Muscle of leg (tissue), 16 donors: ENCODE measurements at places on chromosomes 1 and 21. TPM values are rescaled to one million over a fixed set of nuclear protein-coding genes. Genes with fewer than 3 reads are reported as not detected.

DNA sequence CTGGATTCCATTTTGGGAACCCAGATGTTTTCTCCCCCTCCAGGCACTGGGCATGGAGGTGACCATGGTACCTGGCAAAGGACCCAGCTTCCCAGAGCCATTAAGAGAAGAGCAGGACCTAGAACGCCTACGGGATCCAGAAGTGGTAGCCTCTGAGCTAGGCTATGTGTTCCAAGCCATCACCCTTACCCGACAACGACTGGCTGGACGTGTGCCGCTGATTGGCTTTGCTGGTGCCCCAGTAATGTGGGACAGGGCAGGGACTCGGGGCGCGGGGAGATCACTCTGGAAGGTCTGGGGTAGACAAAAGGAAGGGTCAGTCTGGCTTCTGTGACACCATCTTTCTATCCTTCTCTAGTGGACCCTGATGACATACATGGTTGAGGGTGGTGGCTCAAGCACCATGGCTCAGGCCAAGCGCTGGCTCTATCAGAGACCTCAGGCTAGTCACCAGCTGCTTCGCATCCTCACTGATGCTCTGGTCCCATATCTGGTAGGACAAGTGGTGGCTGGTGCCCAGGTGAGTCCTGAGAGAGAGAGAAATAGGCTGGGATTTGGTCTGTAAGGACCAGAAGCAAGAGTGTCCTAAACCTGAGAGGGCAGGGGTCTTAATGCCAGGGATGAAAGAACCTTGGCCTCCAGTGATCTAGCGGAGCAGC is 1.6 kb downstream of the UROD start:
- no peak for DNase-seq

DNA sequence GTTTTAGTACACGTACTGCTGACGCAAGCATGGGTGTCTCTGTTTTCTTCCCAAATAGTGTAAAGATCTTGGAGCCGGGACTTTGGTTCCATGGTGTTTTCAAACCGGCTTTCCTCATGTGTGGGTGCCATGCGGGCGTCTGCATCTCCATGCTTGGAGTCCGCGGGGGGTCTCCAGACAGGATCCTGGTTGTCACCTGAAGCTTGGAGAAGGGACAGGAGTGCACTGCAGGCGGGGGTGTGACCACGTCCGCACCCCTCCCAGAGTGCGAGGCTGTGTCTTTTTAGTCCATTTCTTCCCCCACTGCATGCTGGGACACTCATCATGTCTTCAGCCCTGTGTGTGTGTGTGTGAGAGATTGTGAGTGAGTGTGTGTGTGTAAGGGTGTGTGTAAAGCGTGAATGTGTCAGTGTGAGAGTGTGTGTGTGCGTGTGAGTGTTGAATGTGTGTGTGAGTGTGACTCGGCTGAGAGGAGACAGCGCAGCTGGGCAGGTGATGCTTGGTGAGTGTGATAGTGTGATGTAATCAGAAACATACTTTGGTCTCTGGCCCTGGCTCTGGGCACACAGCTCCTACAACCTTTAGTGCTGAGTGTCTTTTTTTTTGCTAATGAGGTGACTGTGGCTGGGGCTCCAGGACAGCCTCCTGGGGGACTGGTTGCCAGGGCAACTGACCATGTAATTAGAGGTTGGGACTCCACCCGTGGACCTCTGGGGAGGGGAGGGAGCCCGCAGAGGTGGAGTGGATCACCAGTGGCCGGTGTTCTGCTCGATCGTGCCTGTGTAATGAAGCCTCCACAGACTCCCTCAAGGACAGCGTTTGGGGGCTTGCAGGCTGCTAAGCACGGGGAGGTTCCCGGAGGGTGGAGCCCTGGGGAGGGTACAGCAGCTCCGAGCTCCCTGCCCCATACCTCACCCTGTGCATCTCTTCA is 55.1 kb downstream of the AGPAT3 start:
- no peak for DNase-seq

DNA sequence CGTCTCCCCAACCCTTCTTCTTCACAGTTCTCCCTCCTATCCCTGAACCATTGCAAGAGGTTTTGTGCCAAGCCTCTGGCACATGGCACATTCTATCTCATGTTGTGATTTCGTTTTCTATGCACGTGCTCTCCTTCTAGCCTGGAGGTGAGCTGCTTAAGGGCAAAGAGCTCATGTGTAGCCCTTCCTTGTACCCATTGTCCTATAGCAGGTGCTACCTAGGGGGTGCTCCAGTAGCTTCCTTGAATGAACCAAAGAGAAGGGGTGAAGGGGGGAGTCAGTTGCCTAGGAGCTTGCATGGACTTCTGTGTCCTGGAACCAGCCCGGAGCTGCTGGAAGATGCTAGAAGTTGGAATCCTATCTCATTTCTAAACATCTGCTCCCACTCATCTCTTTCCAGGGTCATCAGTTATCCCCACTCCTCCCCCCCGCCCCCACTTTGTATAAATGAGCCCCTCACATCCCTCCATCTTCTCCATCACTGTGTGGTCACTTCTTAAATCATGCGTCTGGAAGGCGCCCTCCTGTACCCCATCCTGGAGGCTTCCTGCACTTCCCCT is 535 bp upstream of the DISC1 start:
- no peak for DNase-seq

DNA sequence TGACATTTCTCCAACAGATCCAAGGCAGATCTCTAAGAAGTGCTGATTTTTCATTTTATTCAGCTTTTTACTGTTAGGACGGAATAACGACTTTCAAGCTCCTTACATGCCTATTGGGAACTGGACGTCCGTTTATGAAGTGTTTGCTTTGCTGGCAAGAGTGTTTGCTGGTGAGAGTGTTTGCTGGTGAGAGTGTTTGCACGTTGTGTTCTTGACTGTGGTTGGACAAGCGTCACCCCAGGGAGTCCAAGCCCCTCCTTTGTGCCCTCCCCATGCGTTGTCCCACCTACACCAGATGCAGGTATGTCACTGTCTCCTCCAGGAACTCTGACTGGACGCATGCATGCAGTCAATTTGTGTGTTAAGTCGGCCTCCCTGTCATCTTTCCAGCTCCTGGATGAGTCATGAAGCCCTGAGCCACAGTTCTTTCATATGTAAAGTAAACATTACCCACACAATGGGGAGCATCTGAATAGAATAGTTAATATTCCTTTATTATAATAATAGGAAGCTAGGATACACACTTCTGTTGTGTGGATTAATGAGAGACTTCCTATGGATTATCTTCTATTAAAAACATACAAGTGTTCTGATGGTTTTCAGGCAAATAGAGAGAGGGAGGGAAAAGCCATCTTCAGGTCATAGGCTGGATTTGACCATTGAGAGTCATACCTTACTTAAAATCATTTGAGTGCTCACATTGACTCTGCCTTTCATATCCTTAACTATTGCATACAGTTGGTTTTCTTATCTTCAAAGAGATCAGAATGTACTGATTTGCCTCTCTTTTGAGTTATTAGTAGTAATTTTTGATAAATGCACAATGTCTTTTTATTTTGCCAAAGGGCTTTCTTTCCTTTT is 119.2 kb downstream of the GALNT2 start:
- DNase-seq: peak; percentile 74

GRCh38 chr1:37124501-37124900 is 90.2 kb upstream of the GRIK3 start:
- no peak for DNase-seq

DNA sequence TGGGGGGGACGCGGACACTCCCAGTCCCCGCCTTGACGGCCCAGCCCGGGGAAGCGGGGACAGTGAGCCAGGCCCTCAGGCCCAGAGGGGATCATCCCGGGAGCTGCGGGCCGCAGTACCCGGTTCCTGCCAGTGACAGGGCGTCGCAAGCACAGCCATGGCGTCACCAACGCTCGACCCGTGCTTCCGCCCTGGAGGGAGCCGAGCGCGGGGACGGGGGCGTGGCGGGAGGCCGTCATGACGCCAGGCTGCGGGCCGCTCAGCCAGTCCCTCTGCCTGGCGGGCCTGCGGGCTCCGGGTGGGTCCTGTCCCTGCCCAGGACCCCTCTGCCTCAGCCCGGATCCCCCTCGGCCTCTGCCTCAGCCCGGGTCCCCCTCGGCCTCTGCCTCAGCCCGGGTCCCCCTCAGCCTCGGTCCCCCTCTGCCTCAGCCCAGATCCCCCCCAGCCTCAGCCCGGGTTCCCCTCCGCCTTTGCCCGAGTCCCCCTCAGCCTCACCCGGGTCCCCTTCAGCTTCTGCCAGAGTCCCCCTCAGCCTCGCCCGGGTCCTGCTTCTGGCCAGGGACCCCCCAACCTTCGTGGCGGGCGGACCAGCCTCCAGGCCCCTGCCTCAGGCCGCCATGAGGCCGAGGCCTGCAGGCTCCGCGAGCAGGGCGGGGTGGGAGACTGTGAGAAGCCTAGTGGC is 2.3 kb upstream of the SLC2A5 start:
- DNase-seq: no peak

GRCh38 chr1:25889470-25889869 is 14.0 kb upstream of the PAQR7 start:
- no peak for DNase-seq

DNA sequence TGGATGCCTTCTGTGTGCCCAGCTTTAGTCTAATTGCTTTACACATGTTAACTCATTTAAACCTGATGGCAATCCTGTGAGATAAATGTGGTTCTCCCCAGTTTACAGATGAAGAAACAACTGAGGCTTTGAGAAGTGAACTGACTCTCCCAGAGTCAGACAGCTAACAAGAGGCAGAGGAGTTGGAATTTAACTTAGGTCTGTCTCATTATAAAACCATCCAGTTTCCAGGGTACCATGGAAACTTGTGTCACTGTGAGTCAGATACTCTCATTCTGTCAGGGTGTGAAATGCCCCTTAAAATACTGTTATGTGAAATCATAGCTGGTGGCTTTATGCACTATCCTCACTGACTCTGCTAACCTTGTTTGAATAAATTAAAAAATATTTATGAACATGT is 206.6 kb downstream of the PBX1 start:
- no peak for DNase-seq

GRCh38 chr1:54012863-54013262 is 5.1 kb downstream of the LDLRAD1 start:
- DNase-seq: no peak

- DNase-seq: no peak
Measured at GRCh38 chr1:85144351-85144750, 56.5 kb downstream of the SYDE2 start.

GRCh38 chr1:175633801-175634200 is 109.6 kb downstream of the TNR start:
- no peak for DNase-seq

- DNase-seq: no peak
Measured at GRCh38 chr1:111201275-111202090, 1.0 kb upstream of the DENND2D start.

- no peak for DNase-seq
Measured at GRCh38 chr1:77047978-77048614, 171.1 kb downstream of the PIGK start.

GRCh38 chr1:157335056-157335455 is 196.9 kb upstream of the ETV3 start:
- no peak for DNase-seq

GRCh38 chr1:175863299-175864050 is 120.1 kb upstream of the TNR start:
- DNase-seq: no peak

GRCh38 chr1:192949783-192950182 is 109.4 kb downstream of the UCHL5 start:
- DNase-seq: no peak

- DNase-seq: no peak
Measured at GRCh38 chr1:47295579-47295978, 18.4 kb downstream of the STIL start.

DNA sequence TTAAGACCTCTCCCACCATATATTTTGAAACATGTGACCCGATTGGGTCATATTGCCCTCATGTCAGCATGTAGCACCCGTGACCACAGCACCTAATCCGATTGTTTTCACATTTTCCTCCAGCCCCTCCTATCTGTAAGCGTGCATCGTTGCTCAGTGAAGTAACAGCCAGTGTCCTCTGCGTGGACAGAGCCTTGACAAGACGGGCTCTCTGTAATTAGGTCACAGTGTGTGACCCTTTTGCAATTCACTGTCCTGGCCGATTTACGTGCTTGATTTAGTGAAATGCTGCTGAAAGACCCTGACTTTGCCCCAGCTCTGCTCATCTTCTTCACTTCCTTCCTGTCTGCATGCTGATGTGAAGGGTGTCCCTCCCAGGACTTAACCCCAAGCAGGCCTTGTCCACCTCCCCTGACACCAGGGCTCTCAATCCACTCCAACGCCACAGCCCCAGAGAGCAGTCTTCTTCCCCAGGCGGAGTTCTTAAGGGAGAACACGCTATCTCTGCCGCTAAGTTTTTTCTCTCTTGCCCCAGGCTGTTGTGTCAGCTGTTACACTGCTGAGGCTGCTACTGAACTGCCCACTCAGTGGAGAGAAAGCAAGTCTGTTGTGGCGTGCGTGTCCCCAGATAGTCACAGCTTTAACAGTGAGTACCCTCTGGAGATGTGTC is 19.4 kb downstream of the URB2 start:
- DNase-seq: no peak

DNA sequence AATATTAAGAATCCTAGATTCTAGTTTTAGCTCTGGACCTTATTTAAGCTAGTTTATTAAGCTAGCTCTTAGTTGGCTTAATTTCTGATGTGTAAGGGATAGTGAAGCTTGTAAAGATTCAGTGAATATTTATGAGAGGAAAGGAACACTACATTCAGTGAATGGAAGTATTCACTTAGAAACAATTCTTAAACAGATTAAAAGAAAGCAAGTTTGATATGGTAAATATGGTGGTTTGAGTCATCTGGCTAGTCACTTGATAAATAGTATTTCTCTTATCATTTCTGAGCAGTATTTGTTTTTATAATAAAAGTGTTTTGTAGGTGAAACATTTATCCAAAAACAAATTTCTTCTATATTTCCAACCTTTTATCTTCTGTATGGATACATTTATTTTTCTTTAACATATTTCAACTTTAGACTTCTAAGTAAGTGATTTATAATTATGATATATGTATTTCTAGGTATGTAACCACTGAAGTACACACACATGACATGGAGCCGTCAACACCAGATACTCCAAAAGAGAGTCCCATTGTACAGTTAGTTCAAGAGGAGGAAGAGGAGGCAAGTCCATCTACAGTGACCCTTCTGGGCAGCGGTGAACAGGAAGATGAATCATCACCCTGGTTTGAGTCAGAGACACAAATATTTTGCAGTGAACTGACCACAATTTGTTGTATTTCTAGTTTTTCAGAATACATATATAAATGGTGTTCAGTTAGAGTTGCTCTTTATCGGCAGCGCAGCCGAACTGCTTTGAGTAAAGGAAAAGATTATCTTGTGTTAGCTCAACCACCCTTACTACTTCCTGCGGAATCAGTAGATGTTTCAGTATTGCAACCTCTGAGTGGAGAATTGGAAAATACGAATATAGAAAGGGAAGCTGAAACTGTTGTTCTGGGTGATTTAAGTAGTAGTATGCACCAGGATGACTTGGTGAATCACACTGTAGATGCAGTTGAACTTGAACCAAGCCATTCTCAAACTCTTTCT is 55.6 kb downstream of the SUCO start:
- DNase-seq: no peak

- DNase-seq: no peak
Measured at GRCh38 chr1:109997204-109997866, 12.8 kb downstream of the AHCYL1 start.

GRCh38 chr1:38118976-38119375 is 72.4 kb upstream of the POU3F1 start:
- no peak for DNase-seq

SERPINC1 gene
- 0.13 TPM for total RNA-seq

C4BPA gene
- total RNA-seq: 0.09 TPM

FCRL1 gene
- 0.09 TPM for total RNA-seq

LCE1D gene
- total RNA-seq: not detected

FAM72A gene
- 3.3 TPM for total RNA-seq

NCF2 gene
- total RNA-seq: 5.5 TPM

EFHD2 gene
- total RNA-seq: 18.3 TPM

DR1 gene
- total RNA-seq: 49.9 TPM

TRIM58 gene
- total RNA-seq: 1.6 TPM

ERICH3 gene
- total RNA-seq: 0.04 TPM

SNAPIN gene
- 53.0 TPM for total RNA-seq

MX2 gene
- 0.93 TPM for total RNA-seq

MAN1C1 gene
- total RNA-seq: 5.2 TPM
